Mononuclear cell (primary cell): ENCODE measurements at places on chromosomes 13 and 19. TPM values are rescaled to one million over a fixed set of nuclear protein-coding genes. Genes with fewer than 3 reads are reported as not detected.

Gene ZNF607
- total RNA-seq = 0.73 TPM

Gene GDF15
- total RNA-seq = not detected

Gene ZNF317
- 73.1 TPM for total RNA-seq

Gene SLC25A41
- not detected for total RNA-seq

Gene WDR83
- total RNA-seq = 3.4 TPM

Gene CRX
- not detected for total RNA-seq

Gene LIM2
- total RNA-seq = 0.21 TPM

Gene ZNF793
- total RNA-seq = 2.8 TPM

Gene ZNF547
- 1.0 TPM for total RNA-seq

Gene KLF12
- total RNA-seq = 62.3 TPM

Gene OR7A5
- 0.10 TPM for total RNA-seq

Gene NLRP9
- total RNA-seq = not detected

Gene RASGRP4
- total RNA-seq = 19.3 TPM
